T-helper 2 cell (primary cell): ENCODE measurements at places on chromosomes 16 and 17.
A peak's percentile ranks its signal among the peaks of the same experiment; 100 is the strongest.

DNA sequence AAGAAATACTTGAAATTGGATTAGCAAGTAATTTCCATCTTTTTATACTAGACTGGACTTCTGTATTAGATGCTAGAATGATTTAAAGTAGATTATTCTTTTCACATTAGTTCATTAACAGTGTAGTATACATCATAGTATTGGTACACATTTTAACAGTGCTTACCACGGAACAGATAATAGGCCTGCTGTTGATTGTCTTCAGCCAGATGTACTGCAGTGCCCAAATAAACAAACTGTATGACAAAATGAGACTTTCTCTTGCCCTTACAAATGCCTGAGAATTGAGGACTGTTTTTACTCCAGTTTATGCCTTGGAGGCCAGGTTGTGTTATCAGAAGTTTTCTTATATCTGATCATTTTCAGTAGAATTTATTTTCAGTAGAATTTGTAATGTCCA is 631 bp downstream of the EVI2A start:
- DNase-seq, result no peak

- DNase-seq, result peak; percentile 37
Measured at GRCh38 chr17:77106874-77107358, 33.9 kb upstream of the SEC14L1 start.

- DNase-seq, result no peak
Measured at GRCh38 chr16:20948444-20948843, 47.9 kb downstream of the LYRM1 start.

GRCh38 chr16:55700067-55700466 is 44.3 kb downstream of the SLC6A2 start:
- no peak for DNase-seq

- DNase-seq, result no peak
Measured at GRCh38 chr16:67430504-67430976, 381 bp upstream of the HSD11B2 start.

DNA sequence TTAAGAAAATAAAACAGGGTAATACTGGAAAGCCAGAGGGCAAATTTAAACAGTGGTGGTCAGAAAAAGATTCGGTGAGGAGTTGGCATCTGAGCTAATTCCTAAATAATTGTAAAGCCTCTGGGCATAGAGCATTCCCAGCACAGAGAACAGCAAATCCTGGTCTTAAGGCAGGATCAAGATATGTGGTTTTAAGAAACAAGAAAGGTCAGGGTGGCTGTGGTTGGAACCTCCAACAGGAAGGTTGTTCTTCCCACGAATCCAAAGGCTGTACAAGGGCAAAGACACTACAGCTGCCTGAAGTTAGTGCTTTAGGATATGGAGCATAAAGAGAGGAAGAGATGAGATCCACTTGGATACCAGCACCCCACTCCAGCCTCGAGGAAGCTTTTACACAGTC is 114.6 kb downstream of the ZNF18 start:
- DNase-seq, result no peak

GRCh38 chr17:7633093-7633492 is 3.2 kb downstream of the SHBG start:
- DNase-seq, result no peak
